T-helper 17 cell (primary cell): ENCODE measurements at places on chromosomes 6 and 20.
A peak's percentile ranks its signal among the peaks of the same experiment; 100 is the strongest.

- DNase-seq = no peak
These were observed 28.9 kb upstream of the CD83 start for GRCh38 chr6:14088600-14089192.

- no peak for DNase-seq
These were observed 121.9 kb downstream of the SIM1 start for GRCh38 chr6:100342830-100343229.

GRCh38 chr6:89853068-89853467, 23.4 kb downstream of the CASP8AP2 start:
- no peak for DNase-seq

DNA sequence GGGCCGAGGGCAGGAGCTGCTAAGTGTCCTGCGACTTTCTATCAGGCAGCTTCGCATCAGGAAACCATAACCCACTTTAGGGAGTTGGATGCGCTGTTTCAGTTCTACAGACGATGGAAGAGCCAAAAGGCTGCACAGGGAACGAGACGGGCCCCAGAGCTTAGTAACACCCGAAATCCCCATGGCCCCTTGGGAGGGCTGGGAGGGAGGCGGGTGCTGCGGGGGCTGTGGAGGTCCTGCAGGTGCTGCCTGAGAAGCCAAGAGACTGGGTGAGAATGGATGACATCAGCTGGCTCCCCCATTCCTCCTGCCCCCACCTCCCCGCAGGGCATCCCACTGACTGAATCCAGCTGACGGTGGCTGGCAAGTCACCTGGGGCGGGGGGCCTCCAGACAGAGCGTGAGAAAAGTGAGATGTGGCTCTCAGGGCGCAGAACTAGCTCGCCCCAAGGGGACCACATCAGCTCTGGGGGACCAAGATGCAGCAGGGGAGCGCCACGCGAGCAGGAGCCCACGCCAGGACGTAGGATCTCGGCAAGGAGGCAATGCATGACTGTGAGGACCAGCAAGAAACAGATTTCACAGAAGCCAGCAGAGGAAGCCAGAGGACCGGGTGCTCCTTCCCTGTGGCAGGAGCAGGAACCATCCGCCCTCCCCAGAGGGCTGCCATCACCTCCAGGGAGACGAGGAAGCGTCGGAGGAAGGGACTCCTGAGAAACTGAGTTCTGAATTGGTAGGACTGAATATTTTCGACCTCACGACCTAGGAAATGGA, 36.8 kb downstream of the PNLDC1 start:
- no peak for DNase-seq

GRCh38 chr6:151389618-151390275, 1.6 kb downstream of the ZBTB2 start:
- no peak for DNase-seq

GRCh38 chr20:13947719-13948118, 42.7 kb downstream of the SEL1L2 start:
- DNase-seq = no peak

DNA sequence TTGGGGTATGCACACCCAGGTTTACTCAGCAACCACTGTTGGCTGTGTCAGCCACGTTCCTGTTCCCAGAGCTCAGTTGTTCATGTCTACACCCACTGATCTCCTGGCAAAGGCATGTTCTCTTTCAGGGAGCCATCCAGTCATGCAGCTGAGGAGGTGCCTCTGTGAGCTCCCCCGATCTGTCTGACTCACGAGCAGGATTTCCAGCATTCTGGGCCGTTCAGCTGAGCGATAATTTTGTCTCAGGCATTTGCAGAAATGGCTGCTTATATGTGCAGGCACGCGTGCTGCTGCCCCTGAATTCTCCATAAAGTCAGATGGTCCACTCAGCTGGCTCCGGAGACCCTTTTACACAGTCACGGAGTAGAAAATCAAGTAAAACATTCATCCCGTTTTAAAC, 78.4 kb upstream of the IYD start:
- no peak for DNase-seq

DNA sequence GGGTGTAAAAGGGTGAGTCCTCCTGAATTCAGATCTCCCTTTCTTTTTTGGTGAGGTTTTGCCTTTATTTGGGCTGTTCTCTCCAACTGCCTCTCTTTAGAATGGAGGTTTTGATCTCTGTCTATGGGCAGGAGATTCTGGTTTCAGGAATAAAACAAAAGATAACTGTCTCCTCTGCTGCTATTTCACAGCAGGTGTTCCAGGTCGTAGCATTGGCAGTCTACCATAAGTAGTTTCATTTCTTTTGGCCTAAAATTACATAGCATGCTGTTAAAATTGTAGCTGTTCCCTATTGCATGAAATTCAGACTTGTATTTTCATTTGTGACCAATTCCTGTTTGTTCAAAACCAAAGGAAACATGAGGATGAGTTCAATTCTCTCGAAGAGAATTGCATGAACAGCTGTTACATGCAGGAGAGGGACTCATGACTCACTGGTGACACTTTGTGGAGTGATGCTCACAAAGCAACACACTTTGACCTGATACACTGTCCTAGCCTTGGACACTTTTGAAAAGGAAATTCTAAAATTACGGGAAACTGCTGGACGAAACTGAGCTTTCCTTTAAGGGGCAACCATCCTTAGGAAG, 76.8 kb upstream of the SIRPG start:
- DNase-seq = no peak

DNA sequence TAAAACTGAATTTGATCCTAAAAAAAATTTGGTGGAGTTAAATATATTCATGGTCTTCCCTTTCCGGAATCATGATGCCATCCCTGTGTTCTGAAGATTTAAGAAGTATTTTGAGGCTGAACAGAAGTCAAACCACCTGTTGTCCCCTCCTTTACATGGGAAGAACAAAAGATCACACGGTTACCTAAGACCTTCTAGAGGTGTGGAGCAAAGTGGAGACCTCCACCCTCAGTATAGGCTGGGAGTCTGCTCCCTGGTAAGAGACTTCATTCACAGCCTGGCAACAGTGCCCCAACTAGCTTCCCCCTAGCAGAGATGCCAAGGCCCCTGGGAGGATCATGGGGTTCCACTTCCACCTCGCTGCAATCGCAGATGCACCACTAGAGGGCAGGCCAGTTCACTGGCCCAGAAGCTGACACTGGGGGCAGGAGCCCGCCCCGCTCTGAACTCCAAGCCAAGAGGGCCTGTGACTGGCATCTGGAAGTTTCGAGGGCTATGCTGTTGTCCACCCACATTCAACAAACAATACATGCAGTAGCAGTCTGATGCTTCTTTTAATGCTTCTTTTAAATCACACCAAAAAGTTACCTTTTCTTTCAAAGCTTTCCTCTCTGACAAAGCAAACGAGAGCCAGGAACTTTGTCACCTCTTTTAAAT, 19.5 kb upstream of the UBE2J1 start:
- DNase-seq = peak; percentile 55

- DNase-seq = no peak
These were observed 13.7 kb downstream of the QRSL1 start for GRCh38 chr6:106643061-106643460.

GRCh38 chr20:14848806-14849205, 511.4 kb upstream of the FLRT3 start:
- no peak for DNase-seq

DNA sequence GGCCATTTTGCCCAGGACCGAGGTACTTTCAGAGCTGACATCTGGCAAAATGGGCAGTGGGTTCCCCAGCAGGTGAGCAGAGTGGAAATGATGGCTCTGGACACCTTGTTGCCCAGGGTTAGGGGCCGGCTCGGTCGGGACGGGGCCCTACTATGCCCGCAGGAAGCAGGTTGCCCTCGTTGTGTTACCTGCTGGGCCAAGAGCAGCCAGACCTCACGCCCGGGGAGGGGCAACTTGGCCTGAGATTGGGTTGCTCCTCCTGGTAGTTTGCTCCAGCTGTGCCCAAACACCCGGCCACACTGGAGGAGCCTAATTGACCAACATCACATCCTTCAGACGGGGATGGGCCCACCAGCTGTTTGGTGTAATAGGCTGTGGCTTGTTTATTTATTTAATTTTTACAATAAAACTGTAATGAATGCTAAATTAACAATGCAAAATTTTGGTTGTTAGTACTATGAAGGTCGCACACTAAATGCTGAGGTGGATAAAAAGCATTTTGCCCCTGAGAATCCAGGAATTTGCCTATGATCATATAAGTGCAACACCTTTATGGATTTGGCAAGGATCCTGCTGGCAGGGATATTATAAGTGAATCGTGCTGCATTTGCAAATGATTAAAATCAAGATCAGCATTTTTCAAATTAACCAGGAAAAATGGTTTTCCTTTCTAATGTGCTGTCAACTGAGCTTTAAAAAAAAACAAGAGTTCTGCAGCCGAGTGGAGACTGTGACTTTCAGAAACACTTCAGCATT, 26.6 kb upstream of the PCMTD2 start:
- no peak for DNase-seq

DNA sequence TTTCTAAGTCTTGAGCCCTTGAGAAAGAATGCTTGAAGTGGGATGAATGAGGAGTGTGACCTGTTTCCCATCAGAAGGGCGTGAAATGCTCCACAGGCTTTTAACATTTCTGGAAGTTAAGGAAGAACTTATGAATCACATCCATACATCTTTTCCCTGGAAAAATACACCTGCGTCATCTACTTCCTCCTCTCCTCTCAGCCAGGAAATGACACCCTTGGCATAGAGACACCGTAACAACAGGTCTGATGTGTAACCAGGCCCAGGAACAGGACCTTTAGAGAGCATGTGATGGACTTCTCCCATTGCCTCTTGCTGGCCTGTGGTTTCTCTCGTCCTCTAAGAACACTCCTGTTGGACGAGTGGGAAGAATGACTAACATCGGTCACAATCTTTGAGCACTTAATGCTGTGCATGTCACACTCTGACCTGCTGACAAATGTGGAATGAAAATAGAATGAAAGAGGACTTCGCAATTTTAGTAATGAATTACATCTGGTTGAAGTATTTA, 28.5 kb upstream of the CITED2 start:
- DNase-seq = no peak

- DNase-seq = no peak
These were observed 28.0 kb downstream of the PNLDC1 start for GRCh38 chr6:159828074-159828473.

DNA sequence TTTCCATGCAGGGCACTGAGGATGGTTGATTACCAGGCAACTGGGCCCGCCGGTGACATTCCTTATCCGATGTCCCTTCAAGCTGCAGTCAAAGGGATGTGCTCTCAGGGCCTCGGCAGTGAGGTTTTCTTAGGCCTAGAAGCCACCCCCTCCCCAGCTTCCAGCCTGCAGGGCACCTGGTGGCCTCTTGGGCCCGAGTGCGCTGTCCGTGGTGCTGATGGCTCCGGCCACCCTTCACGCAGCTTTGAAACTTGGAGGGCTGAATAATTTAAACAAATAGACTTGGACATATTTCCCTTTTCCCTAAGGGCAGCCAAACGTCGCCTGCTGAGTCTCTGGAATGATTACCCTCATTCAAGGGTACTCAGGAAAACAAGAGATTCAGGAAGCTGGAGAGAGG, 8.9 kb upstream of the MLN start:
- DNase-seq = no peak

DNA sequence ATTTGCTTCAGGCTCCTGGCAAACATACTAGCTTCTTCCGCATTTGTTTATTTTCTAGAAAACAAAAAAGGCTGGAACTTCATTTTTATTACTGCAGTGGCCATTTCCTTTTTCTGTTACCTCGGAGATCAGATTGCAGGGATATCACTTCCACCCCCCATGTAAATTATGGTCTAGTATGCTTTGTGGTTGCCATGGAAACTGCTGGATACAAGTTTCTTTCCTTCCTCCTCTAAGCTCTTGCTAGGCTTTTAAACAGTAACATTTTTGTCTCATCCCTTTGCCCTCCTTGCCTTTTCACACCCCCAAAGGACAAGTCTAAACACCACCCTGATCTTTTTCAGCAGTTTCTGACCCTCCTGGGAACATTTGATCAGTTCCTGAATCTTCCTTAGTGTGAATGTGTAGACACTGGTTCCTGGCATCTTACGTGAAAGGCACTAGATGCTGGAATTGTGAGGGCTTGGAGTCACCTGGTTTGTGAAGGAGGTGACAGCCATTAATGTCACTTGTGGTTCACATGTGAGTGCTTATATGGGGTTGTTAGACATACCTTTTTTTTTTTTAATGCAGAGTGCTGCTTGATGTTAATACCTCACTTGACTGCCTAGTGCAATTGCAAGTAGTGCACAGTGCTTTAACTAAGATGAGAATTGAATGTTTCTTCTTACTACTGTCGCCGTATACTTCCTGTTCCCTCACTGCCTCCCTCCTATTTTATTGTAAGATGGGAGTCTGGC, 181.6 kb downstream of the JARID2 start:
- DNase-seq = no peak

- no peak for DNase-seq
These were observed 110.9 kb downstream of the HFE start for GRCh38 chr6:26197933-26198721.

DNA sequence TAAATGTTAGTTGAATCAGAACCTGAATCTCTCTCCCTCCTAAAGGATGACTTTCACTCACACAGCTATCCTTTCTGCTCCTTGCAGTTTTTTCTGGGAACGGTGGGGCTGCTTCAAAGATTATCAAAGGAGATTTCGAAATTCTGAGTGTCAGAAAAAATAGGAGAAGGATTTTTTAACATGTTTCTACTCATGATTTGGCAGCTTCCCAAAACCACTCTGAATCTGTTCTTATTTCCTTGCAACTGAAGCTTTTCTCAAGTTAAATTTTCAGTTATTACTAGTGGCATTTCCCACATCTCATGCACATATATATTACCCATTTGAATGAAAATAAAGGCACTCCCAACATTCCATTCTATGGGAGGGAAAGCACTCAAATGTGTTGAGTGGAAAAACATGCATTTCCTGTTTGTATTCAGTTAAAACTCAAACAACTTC, 123.6 kb downstream of the LCA5 start:
- no peak for DNase-seq

DNA sequence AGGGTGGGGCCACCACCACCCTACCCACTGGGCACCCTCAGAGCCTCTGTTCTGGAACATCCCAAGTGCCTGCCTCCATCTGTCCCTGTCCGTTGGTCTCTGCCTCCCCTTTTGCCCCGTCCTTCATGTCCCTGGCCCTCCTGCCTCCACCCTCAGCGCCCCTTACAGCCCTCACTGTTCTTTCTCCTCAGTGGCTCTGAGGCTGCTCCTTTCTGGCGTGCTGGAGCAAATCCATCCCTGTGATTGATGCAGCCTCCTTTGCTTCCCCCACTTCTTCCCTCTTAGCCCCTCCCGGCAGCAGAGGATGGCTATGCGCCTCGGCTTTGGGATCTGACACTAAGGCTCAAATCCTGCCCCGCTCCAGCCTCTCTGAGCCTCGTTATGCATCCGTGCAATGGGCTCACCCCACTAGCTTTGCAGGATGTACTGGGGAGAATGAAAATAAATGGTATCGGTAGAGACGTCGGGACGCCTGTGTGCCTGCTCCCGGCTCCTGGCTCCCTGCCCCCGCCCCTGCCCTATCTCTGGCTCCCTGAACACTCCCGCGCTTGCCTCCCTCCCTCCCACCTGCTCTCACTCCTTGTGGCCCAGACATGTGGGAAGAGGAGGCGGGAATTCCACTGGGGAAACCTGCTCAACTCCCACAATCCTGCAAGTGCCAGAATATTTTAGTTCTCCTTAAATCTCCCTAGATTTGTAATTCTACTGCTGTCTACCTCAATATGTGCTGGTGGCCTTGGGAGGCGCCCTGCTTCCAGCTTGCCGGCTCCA, 13.1 kb downstream of the VSTM2L start:
- no peak for DNase-seq
